ENCODE measurements at places on chromosomes 7 and 10.

- DNase-seq, result no peak
These were observed 102.5 kb upstream of the APBB1IP start for GRCh38 chr10:26335574-26336093.

DNA sequence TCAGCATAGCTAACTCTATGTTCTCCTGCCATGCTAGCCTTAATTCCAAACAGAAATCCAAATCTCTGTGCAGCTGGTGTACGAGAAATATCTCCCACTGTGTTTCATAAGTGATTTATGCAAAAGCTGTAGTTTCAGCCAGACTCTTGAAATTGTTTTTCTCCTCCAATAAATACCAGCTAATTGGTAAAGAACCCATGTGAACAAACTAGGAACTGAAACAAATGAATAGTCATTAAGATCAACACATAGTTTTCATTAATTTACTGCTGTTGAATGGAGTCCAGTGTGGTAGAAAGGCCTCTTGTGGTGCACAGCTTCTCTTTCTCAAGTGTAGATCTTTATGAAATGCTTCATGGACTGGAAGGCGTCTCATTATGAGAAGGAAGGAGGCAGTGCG lies 18.4 kb downstream of the PPP1R17 start:
- DNase-seq, result no peak

DNA sequence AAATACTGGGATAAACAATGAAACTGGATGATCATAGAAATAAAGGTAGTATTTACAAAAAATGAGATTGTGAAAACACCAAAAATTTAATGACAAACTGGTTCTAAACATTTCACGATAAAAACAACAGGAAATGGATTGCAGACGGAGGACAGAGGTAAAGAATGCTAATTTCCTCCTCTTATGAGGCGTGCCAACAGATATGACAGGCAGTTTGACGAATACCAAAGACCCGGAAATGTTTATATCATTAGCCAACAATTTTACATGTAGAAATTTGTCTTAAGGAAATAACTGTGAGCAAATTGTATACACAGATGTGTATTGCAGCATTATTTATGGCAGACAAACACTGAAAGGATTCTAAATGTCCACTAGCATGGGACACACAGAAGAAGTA lies 162.0 kb upstream of the MGMT start:
- DNase-seq, result no peak

DNA sequence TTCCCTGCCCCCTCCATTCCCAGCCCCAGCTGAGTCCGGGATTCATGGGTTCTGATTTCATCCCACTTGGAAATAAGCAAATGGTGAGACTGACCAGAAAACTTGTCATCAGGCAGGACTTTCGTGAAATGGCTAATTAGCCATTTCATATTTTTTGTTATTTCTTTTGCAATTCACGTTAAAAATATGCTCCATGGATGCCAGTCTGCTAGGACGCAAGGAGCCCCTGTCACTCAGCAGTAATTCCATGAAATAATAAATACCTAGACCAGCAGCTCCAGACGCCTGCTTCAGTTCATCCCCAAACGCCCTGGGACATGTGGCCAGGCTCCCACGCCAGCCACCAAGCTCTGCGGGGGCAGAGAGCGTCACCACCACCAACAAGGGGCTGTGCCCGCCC lies 111.0 kb downstream of the TRIL start:
- DNase-seq, result no peak

DNA sequence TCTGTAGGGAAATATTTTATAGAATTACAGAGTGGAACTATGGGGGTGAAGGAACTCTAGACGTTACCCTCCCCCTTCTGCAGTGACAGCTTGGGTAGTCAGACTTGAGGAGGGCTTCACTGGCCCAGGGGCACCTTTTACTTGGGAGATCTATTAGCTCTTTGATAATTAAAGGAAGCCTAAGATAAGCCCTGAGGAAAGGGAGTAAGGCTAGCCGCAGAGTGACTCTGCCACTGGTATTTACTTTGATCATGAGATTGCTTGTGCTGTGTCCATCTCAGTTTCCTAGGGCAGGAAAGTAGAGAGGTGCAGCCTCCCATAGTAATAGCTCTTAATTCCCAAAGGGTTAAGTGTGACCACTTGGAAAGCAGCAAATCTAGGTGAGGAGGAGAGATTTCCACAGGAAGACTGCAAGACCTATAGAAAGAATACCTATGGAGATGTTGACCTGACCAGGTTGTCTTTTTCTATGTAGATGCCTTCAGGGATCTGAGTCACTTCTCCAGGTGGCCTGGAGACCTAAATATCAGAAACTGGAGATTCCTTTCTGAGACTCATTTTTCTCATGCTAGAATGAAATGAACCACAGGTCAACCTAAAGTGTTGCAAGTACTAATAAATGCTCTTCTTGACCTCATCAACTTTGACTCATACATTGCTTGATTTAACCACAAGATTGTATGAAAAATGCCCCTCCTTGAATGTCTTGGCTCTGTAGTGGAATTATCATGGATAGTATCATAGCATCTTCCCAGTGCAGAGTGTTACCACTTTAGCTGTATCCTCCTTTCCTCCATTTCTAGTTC lies 447.3 kb upstream of the GHITM start:
- no peak for DNase-seq

All from SK-N-DZ (cell line).